ENCODE measurements at places on chromosomes 1 and 21. TPM values are rescaled to one million over a fixed set of nuclear protein-coding genes. Genes with fewer than 3 reads are reported as not detected.

CHI3L2 gene
- 2.6 TPM for total RNA-seq

SESN2 gene
- total RNA-seq = 6.8 TPM

EFHD2 gene
- 52.5 TPM for total RNA-seq

NEGR1 gene
- total RNA-seq = 5.3 TPM

TSPAN2 gene
- total RNA-seq = 0.49 TPM

CYP4B1 gene
- total RNA-seq = not detected

All from RPMI7951 (cell line).